ENCODE measurements at places on chromosomes 2 and 18. TPM values are rescaled to one million over a fixed set of nuclear protein-coding genes. Genes with fewer than 3 reads are reported as not detected.

DNA sequence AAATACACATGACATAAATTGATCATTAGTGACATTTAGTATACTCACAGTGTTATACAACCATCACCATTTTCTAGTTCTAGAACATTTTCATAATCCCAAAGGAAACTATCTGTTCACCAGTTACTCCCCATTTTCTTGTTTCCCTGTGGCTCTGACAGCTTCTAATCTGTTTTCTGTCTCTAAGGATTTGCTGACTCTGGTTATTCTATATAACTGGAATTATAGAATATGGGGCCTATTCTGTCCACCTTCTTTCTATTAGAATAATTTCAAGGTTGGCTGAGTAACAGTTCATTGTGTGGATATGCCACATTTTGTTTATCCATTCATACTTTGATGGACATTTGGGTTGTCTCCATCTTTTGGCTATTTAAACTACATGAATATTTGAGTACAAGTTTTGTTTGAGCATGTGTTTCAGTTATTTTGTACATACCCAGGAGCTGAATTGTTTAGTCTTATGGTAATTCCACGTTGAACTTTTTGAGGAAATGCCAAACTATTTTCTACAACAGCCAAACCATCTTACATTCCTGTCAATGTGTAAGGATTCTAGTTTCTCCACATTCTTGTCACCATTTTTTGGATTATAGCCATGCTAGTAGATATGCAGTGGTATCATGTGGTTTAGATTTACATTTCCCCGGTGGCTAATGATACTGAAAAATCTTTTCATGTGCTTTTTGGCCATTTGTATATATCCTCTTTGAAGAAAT is 20.5 kb downstream of the KIAA1328 start:
- H3K36me3 ChIP-seq = no peaks in the 10 kb centered on the region
- peak; percentile 1 for DNase-seq
- H3K4me3 ChIP-seq = no peak overlapping the region
- peaks cover 5% of the 10 kb centered on the region for H3K4me1 ChIP-seq

MC5R gene
- total RNA-seq = not detected

DNA sequence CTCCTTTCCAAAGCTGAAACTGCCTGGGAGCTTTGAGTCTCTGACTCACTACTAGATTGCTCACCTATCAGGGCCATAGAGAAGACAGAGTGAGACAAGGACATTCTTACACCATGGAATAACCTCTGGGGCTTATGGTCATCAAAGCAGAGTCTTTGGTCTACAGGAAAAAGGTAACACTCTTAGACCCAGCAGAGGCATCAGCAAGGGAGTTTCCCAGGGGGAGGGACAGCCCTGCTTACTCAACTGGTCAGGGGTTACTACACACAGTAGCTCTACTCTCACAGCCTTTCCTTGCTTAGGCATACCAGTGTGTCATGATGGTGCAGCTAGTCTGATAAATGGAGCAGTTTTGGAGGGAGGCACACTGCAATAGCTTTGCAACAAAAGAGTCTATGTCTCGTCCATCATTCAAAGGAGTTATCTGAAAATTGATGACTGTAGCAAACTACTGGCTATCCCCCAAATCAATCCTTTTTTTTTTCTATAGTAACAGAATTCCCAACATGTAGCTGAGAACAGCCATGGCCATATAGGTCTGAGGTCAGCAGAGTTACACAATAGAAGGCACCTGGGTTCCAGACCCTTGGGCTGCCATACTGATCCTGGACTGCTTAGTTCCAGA is 22.4 kb upstream of the CD28 start:
- H3K4me3 ChIP-seq = no peak overlapping the region
- H3K27me3 ChIP-seq = no peaks in the 10 kb centered on the region
- DNase-seq = peak; percentile 61
- H3K4me1 ChIP-seq = peaks cover 37% of the 10 kb centered on the region
- no peaks in the 10 kb centered on the region for H3K36me3 ChIP-seq

- H3K27me3 ChIP-seq = peaks cover 24% of the 10 kb centered on the region
- peaks cover 16% of the 10 kb centered on the region for H3K4me1 ChIP-seq
- H3K27ac ChIP-seq = no peak overlapping the region
- H3K36me3 ChIP-seq = no peaks in the 10 kb centered on the region
- H3K4me3 ChIP-seq = no peak overlapping the region
- no peak for DNase-seq
Measured at GRCh38 chr18:76446321-76447257, 48.5 kb downstream of the ZNF516 start.

- H3K4me1 ChIP-seq = no peaks in the 10 kb centered on the region
- peaks cover 72% of the 10 kb centered on the region for H3K27me3 ChIP-seq
- H3K27ac ChIP-seq = no peak overlapping the region
- DNase-seq = no peak
Measured at GRCh38 chr2:175575346-175576258, 394.1 kb upstream of the ATP5MC3 start.

DNA sequence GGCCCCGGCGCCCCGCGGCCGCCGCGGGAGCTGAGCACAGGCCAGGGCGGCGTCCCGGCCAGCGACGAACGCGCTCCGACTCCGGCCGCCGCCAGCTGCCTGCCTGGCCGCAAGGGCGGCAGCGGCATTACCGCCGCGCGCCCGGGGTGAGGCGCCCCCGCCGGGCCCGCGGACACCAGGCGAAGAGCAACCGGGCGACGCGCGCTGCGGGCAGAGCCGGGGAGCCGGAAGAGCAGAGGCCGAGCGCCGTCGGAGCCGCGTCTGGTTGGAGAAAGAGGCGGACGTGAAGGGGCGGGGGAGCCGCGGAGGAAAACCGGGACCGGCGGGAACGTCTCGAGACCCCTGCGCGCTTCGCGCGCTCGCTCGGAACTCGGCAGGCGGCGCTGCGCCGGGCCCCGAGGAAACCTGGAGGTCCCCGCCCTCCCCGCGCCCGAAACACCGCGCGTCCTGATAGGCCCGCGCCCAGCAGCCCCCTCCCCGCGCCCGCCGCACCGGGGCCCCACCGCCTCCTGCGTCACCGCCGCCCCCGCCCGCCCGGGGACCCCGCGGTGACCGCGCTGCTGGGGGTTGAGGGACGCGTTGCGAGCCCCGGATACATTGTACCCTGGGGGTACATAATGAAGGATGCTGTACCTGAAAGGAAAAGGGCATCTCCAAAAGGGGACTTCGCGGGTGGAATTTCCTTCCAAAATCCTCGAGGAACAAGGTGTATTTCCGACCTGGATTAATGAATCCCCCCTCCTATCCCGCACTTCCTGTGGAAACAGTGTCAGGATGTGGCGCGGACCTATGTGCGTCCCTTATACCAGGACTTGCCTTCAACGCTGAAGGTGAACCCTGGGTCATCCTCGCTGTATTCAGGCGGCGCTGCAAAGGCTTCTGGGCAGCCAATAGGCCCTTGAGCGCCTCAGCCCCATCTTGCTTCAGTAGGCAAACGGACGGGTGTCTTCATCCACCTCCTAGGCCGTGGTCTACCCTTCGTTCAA is 1.0 kb upstream of the B4GALT6 start:
- no peak overlapping the region for H3K27ac ChIP-seq
- peak overlapping the region; percentile 63 for H3K4me3 ChIP-seq
- peak; percentile 48 for DNase-seq
- H3K36me3 ChIP-seq = no peaks in the 10 kb centered on the region

GRCh38 chr2:233267516-233268245 is 16.2 kb downstream of the ATG16L1 start:
- no peak for DNase-seq
- no peaks in the 10 kb centered on the region for H3K4me1 ChIP-seq
- peaks cover 92% of the 10 kb centered on the region for H3K36me3 ChIP-seq
- no peaks in the 10 kb centered on the region for H3K27me3 ChIP-seq
- no peak overlapping the region for H3K4me3 ChIP-seq

DNA sequence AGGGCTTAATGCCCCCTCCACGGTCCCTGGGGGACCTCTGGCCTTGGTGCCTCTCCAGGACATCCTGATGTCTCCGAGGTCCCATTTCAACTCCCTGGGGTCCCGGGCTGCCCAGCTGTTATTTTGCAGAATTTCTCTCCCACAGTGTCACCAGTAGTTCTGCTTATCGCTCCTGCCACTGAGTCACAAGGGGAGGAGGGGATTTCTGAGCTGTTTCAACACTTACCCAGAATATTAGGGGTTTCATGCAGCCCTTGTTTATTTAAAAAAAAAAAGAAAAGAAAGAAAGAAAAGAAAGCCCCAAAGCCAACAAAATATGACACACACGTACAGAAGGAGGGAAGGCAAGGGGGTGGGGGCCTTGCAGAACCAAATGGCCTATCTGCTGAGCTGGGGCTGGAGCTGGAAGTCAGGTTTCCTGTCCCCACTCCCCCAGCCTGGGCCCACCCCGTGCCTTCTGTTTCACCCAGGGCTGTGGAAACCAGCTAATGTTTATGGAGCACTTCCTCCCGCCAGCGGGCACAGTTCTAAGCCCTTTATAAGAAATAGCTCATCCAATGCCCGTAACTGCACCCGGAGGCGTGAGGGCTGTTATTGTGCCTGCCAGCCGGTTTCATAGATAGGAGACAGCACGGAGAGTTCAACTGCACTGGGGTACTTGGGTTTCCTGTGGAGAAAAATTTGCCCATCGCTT is 8.4 kb upstream of the ARID5A start:
- no peaks in the 10 kb centered on the region for H3K27me3 ChIP-seq
- peaks cover 12% of the 10 kb centered on the region for H3K4me1 ChIP-seq
- DNase-seq = no peak
- no peaks in the 10 kb centered on the region for H3K36me3 ChIP-seq

MSTN gene
- not detected for total RNA-seq

- no peak for DNase-seq
- H3K27me3 ChIP-seq = peaks cover 23% of the 10 kb centered on the region
- H3K4me3 ChIP-seq = no peak overlapping the region
Measured at GRCh38 chr18:12907258-12907925, 23.4 kb upstream of the PTPN2 start.

SPRED2 gene
- 16.2 TPM for total RNA-seq

DNA sequence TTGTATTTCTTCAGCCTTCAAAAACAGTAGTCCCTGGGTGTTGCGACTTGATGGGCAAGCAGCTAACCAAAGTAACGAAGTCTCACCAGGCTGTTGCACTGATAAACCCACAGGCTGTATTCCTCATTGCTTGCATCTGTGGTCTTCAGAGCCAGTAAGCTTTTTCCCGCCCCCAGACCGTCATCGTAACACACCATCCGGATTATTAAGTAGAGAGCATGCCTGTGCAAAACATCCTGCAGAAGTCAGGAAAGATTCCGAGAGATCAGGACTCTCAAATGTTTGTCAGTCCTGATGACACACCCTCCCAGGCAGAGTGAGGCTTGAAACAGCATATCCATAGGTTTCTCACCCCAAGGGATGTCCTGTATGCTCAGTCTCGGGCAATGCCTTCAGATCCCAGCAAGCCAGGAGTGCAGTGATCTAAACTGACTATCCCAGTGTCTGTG is 15.9 kb downstream of the ITGB1BP1 start:
- H3K27me3 ChIP-seq = no peaks in the 10 kb centered on the region
- no peak for DNase-seq
- no peak overlapping the region for H3K27ac ChIP-seq
- peaks cover 9% of the 10 kb centered on the region for H3K4me1 ChIP-seq

DNA sequence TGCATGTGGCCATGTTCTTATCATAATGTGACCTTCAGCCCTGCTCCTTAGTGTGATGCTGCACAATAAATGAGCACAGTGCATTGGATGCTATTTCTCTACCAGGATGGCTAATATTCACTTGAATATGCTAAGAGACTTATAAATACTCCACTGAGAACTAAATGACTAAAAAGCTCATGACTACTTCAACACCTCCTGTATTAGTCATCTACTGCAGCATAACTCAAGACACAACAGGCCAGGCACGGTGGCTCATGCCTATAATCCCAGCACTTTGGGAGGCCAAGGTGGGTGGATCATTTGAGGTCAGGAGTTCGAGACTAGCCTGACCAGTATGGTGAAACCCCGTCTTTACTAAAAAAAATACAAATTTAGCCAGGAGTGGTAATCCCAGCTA is 213.4 kb downstream of the RND3 start:
- no peak overlapping the region for H3K27ac ChIP-seq
- DNase-seq = no peak
- H3K4me1 ChIP-seq = peaks cover 28% of the 10 kb centered on the region
- H3K27me3 ChIP-seq = no peaks in the 10 kb centered on the region
- peaks cover 11% of the 10 kb centered on the region for H3K36me3 ChIP-seq
